Stimulated activated CD8-positive, alpha-beta memory T cell treated with anti-CD3 and anti-CD28 coated beads, Interleukin-15, amount 100 ng/mL, for 24 hours (primary cell): ENCODE measurements at places on chromosomes 1 and 21.

DNA sequence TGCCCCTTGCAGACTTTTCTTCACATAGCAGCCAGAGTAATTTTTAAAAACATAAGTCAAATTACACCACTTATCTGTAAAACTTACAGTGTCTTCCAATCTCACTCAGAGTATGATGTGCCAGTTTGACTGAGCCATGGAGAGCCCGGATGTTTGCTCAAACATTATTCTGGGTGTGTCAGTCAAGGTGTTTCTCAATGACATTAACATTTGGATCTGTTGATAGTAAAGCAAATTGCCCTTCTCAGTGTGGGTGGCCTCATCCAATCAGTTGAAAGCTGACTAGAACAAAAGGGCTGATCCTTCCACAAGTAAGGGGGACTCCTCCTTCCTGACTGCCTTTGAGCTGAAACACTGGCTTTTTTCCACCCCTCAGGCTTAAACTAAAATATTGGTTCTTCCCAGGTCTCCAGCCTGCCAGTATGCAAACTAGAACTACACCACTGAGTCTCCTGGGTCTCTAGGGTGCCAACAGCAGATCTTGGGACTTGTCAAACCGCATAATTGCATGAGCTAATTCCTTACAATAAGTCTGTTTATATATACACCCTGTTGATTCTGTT lies 157.9 kb upstream of the CTTNBP2NL start:
- DNase-seq, result no peak

DNA sequence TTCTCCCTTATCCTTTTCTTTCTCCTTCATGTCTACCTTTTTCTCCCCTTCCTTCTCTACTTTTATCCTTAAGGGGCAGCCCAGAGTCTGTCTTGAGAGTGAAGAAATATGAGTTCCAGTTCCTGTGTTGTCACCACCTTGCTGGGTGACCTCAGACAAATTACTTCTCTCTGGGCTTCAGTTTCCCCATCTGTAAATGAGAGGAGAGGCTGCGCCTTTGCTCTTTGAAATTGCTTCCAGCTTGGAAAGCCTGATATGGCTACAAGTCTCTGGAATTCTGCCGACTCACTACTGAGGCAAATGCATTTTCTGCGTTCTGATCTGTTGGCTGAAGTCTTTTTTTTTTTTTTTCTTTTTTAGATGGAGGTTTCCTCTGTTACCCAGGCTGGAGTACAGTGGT lies 119.2 kb downstream of the SYF2 start:
- DNase-seq, result no peak

- DNase-seq, result no peak
These were observed 118.2 kb downstream of the LEPR start for GRCh38 chr1:65538664-65539063.

DNA sequence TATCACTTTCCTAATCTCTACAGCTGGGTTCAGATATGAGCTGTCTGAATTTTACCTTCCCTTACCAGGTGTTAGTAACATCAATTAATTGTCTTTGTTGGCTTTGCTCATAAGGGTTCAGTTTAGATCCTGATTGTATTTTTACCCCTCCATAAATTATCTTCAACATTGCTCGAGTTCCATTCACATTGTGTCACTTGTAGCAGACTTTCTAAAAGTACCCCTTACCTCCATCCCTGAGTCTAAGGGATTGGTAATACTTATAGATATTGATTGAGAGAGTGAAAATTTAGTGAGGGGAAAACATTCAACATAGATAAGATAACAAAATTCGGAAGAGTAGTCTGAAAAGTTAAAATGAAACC lies 7.3 kb downstream of the RASAL2 start:
- DNase-seq, result no peak

DNA sequence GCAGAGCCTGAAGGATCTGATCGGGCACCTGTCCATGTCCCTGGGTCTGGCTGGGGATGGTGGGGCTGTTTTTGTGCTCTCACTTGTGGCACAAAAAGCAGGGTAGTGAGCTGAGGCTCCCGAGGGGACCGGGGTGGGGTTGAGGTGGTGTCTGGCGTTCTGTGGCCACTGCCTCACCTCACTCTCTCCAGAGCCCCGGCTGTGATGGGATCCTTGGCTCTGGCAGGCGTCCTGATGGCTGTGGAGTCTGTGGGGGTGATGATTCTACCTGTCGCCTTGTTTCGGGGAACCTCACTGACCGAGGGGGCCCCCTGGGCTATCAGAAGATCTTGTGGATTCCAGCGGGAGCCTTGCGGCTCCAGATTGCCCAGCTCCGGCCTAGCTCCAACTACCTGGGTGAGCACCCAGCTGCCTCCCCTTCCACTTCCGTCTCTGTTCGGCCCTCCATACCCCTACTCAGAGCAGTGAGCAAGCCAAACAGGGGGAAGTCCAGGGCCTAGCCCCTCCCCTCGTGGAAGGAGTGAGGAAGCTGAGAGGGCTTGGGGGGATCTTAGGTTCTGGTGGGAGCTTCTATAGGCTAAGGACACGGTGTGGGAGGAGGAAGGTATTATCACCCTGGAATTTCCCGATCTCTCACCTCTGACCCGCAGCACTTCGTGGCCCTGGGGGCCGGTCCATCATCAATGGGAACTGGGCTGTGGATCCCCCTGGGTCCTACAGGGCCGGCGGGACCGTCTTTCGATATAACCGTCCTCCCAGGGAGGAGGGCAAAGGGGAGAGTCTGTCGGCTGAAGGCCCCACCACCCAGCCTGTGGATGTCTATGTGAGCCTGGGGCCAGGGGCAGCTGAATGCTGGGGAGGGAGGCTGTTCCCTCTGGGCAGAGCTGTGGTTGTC lies 7.0 kb downstream of the ADAMTSL4 start:
- DNase-seq, result no peak

DNA sequence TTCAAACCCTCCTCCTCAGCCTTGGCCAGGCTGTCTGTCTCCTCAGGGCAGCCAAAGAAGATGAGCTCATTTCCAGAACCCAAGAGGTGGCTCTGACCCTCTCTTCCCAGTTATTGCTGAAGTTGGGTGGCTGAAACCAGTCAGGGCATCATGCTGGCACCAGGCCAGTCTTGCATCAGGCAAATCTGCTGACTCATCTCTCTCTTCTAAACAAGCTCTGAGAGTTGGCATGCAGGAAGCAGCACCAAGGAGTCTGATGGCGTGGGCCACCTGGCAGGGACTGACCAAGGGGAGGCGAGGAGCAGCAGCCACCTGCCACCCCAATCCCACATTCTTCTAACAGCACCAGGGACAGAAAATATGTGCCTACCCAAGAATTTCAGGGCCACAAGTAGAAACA lies 104.8 kb upstream of the ATP1A1 start:
- DNase-seq, result no peak

DNA sequence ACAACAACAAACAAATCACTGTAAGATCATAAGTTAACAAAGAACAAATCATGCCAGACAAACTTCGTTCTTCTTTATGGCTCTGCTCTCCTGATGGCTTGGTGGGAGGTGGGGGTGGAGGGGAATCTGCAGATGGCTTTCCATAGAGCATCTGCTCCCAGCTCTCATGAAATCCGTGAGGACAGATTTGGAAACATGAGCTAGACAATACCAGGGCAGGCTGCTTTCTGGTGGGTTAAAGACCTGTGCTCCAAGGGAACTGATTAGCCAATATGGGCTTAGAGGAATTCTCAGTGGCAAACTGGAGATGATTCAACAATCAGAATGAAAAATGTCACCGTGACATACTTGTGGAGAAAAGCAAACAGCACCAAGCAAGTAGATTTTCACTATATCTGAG lies 69.4 kb upstream of the TLR5 start:
- DNase-seq, result no peak

GRCh38 chr1:229088711-229089110 lies 182.2 kb upstream of the RAB4A start:
- no peak for DNase-seq

DNA sequence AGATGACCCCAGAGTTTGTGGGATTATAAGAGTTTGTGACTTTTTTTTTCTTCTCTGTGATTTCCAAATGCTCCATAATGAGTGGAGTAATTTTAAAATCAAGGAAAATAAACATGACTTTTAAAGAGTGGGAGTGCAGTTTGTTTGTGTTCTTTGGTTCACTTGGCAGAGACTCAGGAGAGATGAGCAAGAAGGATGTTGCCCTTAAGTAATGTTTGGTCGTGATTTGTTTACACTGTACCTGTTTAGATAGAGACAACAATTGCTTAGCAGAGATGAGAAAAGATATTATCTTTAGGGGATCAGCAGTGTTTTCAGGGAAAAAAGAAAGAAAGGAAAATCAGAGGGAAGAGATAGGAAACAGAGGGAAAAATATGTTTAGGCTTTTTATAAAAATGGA lies 170.8 kb downstream of the ADSS2 start:
- DNase-seq, result no peak

- DNase-seq, result no peak
These were observed 34.8 kb upstream of the PRELP start for GRCh38 chr1:203440771-203441170.

GRCh38 chr1:203144661-203145060 lies 17.1 kb downstream of the ADORA1 start:
- DNase-seq, result no peak

- no peak for DNase-seq
These were observed 135.4 kb downstream of the NTNG1 start for GRCh38 chr1:107276247-107276646.

DNA sequence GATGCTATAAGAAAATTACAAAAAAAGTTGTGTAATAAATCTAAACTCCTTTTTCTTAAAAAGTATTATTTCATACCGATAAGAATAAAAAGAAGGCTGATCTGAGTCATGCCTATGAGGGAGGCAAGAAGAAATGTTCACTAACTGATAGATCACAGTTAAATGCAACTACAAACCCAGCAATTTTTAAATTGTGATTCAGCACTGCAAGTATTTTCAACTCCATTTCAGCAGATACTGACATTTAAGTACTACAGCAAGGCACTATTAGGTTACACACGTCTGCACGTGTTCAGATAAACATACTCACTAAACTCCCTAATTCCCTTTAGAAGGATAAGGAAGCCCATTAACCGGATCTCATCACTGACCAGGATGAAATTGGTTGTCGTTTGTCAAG lies 213.3 kb upstream of the ZRANB2 start:
- DNase-seq, result no peak

- DNase-seq, result no peak
These were observed 25.6 kb upstream of the PRDM2 start for GRCh38 chr1:13674377-13674776.

GRCh38 chr1:15758343-15758931 lies at the start of gene FBLIM1:
Gene FBLIM1 (plus strand): TSS chr1:15758795. CDS start chr1:15764984, 6,189 bp downstream.
- no peak for DNase-seq

GRCh38 chr1:24074817-24075589 lies 36.9 kb downstream of the MYOM3 start:
- no peak for DNase-seq

- no peak for DNase-seq
These were observed 43.4 kb downstream of the KIAA1614 start for GRCh38 chr1:180956028-180956640.

- no peak for DNase-seq
These were observed 87.3 kb downstream of the TBX15 start for GRCh38 chr1:118900643-118901440.
